ENCODE measurements at places on chromosomes 4 and X. TPM values are rescaled to one million over a fixed set of nuclear protein-coding genes. Genes with fewer than 3 reads are reported as not detected.

GLUD2 gene
- 2.9 TPM for total RNA-seq

ENAM gene
- under 0.01 TPM for total RNA-seq

MAGEA2 gene
- not detected for total RNA-seq

TMPRSS11D gene
- total RNA-seq: not detected

SYTL4 gene
- 2.6 TPM for total RNA-seq

SOWAHB gene
- total RNA-seq: 0.16 TPM

HPSE gene
- 0.16 TPM for total RNA-seq

CENPC gene
- 17.1 TPM for total RNA-seq

HNRNPH2 gene
- 55.3 TPM for total RNA-seq

LIAS gene
- 4.5 TPM for total RNA-seq

TEX11 gene
- not detected for total RNA-seq

Data from hair follicle dermal papilla cell (primary cell).